HS-5 (cell line): ENCODE measurements at places on chromosomes 4 and X.
A peak's percentile ranks its signal among the peaks of the same experiment; 100 is the strongest.

- DNase-seq = no peak
These were observed 347 bp downstream of the AMTN start for GRCh38 chr4:70518716-70519115.

GRCh38 chr4:37699868-37700481 is 13.8 kb upstream of the RELL1 start:
- DNase-seq = no peak

- no peak for DNase-seq
These were observed 15.8 kb upstream of the PDE6B start for GRCh38 chr4:609400-610050.

DNA sequence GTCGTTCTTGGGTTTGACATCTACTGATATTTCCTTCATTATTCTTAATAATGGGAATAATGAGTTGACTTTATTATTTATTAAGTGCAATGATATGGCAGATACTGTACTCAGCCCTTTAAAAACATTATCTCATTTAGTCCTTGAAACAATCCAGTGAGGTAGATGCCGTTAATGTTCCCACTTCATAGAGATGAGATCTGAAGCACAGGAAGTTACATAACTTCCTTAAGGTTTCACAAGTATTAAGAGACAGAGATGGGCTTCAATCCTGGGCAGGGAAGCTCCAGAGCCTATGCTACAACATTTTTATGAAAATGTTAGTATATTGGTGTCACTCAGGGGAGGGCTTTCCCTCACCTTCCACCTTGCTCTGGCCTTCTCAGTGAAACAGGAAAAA is 9.7 kb upstream of the KLHL13 start:
- no peak for DNase-seq

DNA sequence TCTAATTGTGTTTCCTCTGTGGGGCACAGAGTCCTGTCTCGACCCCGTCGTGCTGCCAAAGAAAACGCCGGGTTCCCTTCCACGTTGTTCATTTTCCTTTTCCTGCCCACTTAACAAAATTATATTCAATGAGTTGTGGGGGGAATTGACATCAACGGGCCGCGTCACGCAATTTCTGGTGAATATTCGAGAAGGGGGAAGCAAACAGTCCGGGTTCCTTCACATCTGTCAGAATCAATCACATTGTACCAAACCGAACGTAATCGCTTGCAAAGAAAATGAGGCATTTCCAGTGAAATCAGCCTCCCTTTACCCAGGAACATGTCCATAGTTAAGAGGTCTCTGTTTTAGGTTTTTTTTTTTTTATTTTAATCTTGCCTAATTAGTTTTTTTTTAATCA is 243.5 kb downstream of the SHOX start:
- DNase-seq = no peak

- DNase-seq = no peak
These were observed 476.6 kb downstream of the GRXCR1 start for GRCh38 chr4:43369036-43369594.

- DNase-seq = no peak
These were observed 436.6 kb downstream of the C4orf33 start for GRCh38 chr4:129532573-129532972.

- DNase-seq = peak; percentile 16
These were observed 39.0 kb upstream of the RASL11B start for GRCh38 chr4:52822972-52823701.

- DNase-seq = no peak
These were observed 71.7 kb downstream of the SLC2A9 start for GRCh38 chr4:9949573-9949972.

DNA sequence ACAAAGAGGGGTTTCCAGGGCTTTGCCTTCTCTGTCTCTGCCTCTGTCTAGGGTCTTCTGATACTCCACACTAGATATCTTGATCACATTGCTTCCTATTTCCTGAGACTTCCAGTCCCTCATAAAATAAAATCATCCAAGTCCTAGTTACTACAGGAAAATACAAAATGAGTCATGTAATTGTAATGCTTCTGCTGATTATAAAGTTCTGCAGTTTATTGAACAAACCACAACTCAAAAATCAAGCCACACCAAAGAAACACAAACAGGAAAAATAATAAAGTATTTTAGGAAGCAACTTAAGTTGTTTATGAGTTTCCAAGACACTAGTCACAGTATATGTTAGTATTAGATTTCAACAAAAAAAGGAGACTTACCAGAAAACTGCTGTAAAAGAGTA is 695.1 kb upstream of the GALNTL6 start:
- DNase-seq = peak; percentile 11

DNA sequence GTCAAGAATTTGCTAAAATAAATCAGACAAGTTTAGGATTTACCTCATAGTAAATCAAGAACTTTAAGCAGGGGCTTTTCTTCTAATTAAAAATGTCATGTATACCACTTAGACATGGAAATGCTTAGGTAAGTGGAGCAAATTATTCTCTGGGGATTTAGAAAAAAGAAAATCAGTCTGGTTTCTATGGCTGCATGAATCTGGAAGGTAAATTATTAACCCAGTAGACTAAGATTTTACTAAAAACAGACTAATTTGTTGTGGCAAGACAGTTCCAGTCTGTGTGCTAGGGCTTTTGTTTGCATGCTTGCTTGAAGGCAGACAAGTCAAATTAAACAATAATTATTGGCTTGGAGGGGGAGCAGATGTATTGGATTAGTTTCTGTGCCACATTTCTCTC is 140.6 kb downstream of the TBL1X start:
- DNase-seq = no peak

DNA sequence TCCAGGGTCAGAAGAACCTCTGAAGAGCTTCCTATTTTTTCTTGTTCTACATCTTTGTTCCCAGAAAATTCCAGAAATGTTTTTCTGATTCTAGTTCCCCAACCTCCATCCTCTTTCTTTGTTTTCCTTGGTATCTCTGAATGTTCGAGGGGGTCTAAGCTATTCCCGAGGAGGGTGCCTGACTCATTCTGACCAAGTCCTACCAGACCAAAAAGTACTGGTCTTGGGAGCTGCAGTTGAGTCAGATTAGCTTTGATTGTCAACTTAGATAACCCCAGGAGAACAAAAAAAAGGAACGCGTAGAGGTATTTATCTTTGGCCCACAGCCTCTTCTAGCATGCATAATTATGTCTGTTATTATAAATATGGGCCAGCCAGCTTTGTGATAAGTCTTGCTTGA is 12.1 kb upstream of the TENM3 start:
- no peak for DNase-seq

- no peak for DNase-seq
These were observed 8.5 kb upstream of the SETD7 start for GRCh38 chr4:139564502-139564901.

GRCh38 chr4:81574991-81575390 is 103.3 kb upstream of the RASGEF1B start:
- DNase-seq = no peak

DNA sequence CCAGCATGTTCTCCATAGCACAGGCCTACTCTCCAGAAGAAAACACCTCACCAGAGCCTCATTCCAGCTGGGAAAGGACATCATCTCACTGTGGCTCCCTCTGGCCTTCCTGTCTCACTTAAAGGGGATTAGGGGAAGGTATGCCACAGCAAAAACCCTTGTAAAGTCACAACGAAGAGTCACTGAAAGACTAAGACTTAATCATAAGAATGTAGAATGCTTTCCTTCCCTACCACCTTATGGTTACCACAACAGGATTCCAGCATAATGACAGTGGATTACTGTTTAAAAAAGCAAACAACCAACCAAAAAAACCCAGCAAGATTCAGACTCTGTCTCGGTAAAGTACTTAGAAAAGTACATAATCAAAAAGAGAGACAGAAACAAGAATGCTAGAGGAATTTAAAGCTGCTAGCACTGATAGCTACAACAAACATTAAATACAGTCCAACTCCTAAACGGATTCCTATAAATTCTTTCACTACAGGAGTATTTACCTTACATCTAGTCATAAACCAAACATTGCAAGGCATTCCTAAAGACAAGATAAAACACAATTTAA is 75.1 kb downstream of the BANK1 start:
- DNase-seq = peak; percentile 16

DNA sequence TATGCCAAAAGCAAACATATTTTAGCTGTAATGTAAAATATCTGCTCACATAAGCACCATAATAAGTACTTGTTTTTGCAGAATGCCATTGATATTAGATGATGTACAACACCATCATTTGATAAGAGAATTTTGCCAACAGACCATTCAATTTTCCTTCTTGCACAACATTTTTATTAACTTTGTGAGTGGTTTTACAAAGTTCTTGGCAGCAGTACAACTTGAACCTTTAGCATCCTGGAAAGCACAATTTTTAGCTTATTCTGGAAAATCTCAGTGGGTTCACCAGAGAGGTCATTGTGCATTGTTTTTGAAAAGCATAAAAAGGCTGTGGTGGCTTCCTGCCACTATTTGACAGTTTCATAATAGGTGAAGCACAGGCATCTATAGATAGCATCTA is 26.4 kb upstream of the REPS2 start:
- no peak for DNase-seq

GRCh38 chr4:89319756-89320155 is 12.2 kb upstream of the GPRIN3 start:
- DNase-seq = no peak

GRCh38 chr4:145731028-145731427 is 51.1 kb downstream of the C4orf51 start:
- DNase-seq = no peak

DNA sequence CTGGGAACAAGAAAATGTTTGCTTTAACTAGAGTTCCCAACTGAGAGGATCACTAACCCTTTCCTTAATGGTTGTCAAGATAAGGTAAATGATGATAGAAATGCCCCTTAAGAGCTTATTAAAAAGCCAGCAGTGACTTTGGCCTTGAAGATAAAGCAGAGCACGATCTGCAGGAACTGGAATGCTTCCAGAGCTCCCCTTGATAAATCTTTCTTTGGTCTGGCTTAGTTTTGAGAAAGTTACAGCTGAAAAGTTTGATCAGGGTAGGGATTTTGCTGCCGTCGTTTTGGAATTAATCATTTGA is 64.0 kb downstream of the PTTG2 start:
- DNase-seq = no peak

- DNase-seq = no peak
These were observed 686 bp downstream of the MTHFD2L start for GRCh38 chr4:74158466-74159142.

- no peak for DNase-seq
These were observed 145.2 kb downstream of the TET2 start for GRCh38 chr4:105291925-105292324.

- no peak for DNase-seq
These were observed 138.8 kb downstream of the MTNR1A start for GRCh38 chr4:186416451-186417060.

- no peak for DNase-seq
These were observed 23.6 kb downstream of the ADH4 start for GRCh38 chr4:99120501-99120900.

DNA sequence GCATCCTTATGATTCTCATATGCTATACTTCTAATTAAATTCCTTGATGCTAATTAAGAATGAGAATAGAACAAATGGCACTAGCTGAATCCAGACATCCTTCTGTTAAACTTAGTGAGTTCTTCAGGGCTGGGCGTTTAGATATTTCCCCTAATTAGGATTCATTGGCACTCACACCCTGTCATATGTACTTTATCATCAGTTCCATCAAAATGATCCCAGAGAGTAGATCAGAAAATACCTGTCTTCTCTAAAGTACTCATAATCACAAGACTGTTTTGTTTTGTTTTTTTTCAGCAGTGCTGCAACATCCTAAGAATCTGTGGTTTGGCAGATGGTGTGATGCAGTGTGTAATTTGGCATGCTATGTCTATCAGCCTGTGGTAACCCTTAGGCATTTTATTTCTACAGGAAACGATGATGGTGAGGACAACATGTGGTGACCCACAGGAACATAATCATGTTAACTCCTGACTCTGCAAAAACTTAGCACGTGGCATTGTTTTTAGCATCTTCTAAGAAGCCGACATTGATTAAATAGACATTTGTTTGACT is 2528.4 kb downstream of the ARAP2 start:
- DNase-seq = peak; percentile 80

GRCh38 chr4:143587703-143588102 is 74.2 kb downstream of the SMARCA5 start:
- DNase-seq = no peak

- peak; percentile 13 for DNase-seq
These were observed 1494.9 kb upstream of the AGA start for GRCh38 chr4:178937130-178937529.

GRCh38 chrX:42530027-42530426 is 247.9 kb downstream of the PPP1R2C start:
- peak; percentile 10 for DNase-seq

- DNase-seq = no peak
These were observed 121.3 kb downstream of the GPR143 start for GRCh38 chrX:9644335-9644734.
